ENCODE measurements at places on chromosomes 4 and X. TPM values are rescaled to one million over a fixed set of nuclear protein-coding genes. Genes with fewer than 3 reads are reported as not detected.

Gene LEF1
- polyA plus RNA-seq = 0.20 TPM

Gene PASD1
- not detected for polyA plus RNA-seq

Gene MEPE
- polyA plus RNA-seq = not detected

Gene MTNR1A
- not detected for polyA plus RNA-seq

Gene LDB2
- 41.0 TPM for polyA plus RNA-seq

Gene IL1RAPL2
- not detected for polyA plus RNA-seq

Gene SPARCL1
- polyA plus RNA-seq = 492 TPM

Gene FAT4
- polyA plus RNA-seq = 2.8 TPM

Gene XAGE1A
- polyA plus RNA-seq = not detected

Gene ADGRG2
- 0.59 TPM for polyA plus RNA-seq

Gene MGARP
- polyA plus RNA-seq = 7.1 TPM

Gene OTUD6A
- polyA plus RNA-seq = not detected

Gene MAGEA2
- polyA plus RNA-seq = not detected

Gene DSPP
- polyA plus RNA-seq = not detected

Gene MAGEA11
- not detected for polyA plus RNA-seq

Gene WWC2
- 7.3 TPM for polyA plus RNA-seq

Gene VCX2
- polyA plus RNA-seq = not detected

Gene IL2RG
- 1.1 TPM for polyA plus RNA-seq

Gene RNF175
- 9.1 TPM for polyA plus RNA-seq

Gene CITED1
- polyA plus RNA-seq = 0.36 TPM

Gene MAGED4B
- 1.9 TPM for polyA plus RNA-seq

Gene NAP1L3
- polyA plus RNA-seq = 9.0 TPM

Gene ABLIM2
- 4.2 TPM for polyA plus RNA-seq

Gene UGT2A1
- not detected for polyA plus RNA-seq

Gene TRIM61
- polyA plus RNA-seq = 2.3 TPM

Gene HSFX2
- polyA plus RNA-seq = 0.77 TPM

Gene KLHL15
- polyA plus RNA-seq = 3.2 TPM

Gene F11
- not detected for polyA plus RNA-seq

Gene CT45A3
- polyA plus RNA-seq = not detected

Gene PLK4
- 0.52 TPM for polyA plus RNA-seq

Measured in right cardiac atrium (tissue), 5 donors.